ENCODE measurements at places on chromosomes 6 and 20.

DNA sequence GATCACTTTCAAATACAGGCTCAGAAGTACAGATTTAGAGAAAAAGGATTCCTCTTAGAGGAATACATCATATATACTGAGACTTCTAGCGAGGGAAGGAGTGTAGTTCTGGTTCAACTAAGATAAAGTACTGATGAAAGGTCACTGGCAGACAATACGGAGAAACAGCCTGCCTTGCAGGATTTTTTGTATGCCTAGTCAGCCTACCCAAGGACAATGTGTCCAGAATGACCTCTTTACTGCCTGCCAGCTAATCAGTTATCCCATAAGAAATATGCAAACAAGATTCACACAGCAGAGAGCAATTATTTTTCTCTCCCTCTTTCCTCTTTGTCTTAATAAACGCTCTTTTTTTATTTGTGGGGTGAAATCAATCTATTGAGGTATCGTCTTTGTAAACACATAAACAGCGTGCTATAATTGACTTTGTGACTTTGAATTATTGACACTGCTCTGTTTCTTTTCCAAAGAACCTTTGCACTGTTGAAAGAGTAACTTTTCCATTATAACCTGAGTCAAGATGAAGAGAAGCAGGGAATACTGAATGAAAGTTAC lies 1.4 kb upstream of the TSPYL4 start:
- no peak for DNase-seq

DNA sequence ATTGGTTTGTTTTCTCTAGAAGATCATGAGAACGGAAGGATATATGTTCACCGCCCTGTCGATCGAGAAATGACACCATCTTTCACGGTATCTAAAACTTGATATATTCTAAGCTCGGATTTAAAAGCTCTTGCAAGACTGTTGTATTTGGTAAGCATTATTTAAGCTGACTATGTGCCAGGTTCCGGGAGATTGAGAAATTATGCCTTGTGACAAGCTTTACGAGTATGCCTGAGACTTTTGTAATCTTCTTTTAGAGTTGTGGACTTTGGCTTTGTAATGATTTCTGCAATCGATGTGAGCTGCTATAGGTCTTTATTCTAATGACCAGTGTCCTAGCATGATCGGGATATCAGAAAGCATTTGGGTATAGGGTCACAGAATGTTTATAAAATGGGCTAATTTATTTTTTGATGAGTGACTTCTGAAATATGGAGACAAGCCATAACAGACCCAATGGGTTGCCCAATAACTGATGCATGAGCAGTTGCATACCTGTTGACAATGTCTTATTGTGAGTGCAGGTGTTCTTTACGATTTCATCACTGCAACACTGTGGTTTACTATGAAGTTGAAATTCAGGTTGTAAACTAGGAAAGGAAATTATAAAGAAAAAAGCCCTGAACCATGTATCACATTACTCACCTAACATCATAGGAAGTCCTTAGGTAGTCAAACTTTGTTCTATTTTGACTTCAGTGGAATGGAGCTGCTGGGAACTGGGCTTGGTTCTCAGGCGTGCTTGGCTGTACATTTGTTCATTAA lies 14.0 kb downstream of the CDH26 start:
- DNase-seq: no peak

DNA sequence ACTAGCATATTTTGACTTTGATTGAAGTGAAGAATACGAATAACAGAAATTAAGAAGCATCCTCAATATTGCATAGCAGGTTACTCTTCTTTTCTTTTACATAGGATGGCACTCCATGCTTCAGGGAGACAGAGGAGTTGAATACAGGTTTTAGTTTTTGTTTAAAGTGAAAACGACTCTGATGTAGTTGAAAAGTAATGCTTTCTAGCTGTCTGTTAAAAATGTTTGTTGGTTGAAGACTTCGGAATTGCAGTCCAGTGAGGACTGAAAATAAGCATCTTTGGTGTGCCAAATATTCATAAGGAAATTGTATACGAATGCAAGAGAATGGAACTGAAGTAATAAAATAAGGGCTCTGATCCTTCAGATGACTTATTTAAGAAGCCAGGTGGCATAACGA lies 618 bp upstream of the SLC16A10 start:
- no peak for DNase-seq

DNA sequence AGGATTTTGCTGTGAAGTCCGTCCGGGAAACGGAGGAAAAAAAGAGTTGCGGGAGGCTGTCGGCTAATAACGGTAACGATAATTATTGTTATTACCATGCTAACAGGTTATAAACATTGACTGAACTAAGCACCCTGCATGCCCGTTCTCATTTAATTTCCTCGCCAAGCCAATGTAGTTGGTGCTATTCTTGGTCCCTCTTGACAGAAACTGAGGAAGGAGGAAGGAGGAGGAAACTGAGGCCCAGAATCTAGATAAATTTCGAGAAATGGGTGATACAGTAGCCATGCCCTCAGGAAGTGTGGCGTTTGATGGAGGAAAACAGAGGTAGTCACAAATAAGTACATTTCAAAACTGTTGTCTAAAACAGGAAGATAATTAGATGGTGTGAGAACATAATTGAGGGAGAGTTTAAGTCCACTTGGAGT lies 474 bp downstream of the TPX2 start:
- DNase-seq: no peak

DNA sequence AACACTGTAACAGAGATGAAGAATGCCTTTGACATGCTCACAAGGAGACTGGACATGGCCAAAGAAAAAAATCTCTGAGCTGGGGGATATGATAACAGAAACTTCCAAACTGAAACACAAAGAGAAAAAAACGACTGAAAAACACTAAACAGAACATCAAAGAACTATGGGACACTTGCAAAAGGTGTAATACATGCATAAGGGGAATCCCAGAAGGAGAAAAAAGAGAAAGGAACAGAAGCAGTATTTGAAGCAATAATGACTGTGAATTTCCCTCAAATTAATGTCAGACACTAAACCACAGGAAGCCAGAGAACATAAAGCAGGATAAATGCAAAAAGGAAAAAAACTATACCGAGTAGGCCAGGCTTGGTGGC lies 117.4 kb upstream of the ARID1B start:
- no peak for DNase-seq

DNA sequence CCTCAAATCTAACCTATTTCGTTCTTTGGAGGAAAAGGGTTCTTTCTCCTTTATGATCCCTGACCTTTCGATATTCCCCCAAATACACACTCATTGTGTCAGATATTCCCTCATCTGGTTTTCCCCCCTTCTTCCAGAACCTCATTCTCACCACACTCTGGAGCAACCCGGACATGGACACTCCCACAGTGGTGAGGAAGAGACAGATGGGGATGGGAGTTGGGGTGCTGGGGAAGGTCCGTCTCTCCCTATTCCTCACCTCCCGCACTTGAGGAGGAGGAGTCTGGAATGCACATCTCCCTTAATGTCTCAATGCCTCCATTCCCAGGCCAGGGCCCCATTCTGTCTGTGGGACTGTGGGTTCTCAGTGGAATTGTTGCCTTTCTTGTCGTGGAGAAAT lies 1.3 kb downstream of the SLC39A7 start:
- no peak for DNase-seq

GRCh38 chr6:38283734-38284362 lies 355.9 kb downstream of the BTBD9 start:
- DNase-seq: no peak

DNA sequence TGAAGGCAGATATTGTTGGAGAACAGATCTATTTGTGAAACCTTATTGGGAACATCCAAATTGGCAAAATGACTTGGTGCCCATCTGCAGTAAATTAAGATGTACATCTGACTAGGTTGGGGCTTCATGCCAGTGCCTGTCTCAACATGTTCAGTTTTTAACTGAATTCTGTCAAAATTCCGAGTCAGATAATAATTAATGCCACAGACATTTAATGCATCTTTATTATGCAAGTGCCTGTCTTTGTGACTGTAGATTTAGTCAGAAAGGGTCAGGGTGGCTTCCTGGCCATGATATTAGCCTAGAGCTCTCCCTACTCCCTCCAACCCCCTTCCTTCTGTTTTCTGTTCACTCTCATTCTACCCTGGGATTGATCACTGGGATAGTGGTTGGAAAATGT lies 199.3 kb upstream of the FLRT3 start:
- DNase-seq: no peak

- no peak for DNase-seq
These were observed 2.0 kb downstream of the TRAF3IP2 start for GRCh38 chr6:111603685-111604084.

DNA sequence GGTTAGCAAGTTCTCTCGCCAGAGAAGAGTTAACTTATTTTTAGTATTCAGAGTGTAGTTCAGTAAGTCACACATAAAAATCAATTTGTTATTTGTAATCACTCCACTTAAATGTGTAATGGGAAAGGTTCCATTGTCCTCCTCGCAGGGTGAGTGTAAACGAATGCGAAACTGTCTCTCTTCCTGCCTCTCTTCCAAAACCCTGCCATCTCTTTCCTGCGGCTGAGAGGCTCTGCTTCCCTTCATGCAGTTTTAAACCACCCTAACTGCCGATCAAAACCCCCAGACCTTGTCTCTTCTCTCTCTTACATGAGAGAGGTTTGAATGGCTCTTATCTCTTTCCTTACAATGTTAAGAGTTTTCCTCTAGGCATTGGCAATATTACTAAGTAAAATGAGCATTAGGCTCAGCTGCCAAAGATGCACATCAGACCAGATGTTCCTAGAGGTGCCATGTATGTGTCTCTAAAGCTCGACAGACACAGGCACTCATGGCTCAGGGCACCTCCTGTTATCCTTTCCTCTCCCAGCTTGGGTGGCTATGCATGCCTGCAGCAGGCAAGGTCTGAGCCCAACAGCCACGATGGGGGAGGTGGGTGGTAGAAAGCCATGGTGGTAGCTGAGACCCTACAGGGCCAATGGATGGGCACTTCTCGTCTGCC lies 91.2 kb downstream of the JARID2 start:
- DNase-seq: no peak

DNA sequence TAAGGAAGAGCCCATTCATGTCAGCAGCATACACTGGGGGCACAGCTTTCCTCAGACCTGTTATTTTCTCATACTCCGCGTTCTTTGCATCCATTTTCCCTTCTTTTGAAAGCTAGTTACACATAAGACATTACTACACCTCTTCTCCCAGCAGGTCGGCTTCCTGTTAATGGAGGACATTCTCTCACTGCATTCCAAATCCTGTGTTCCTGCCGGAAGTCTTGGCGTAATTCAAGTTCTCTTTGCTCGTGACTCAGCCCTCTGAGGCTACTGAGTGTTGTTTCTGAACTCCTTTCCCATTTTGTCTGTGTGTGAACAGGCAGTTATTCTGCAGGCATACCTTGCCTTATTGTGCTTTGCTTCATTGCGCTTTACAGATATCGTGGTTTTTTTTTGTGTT lies 97.5 kb upstream of the ZBTB24 start:
- DNase-seq: no peak

- DNase-seq: no peak
These were observed 136.9 kb downstream of the PREX1 start for GRCh38 chr20:48690888-48691287.

GRCh38 chr6:87514831-87515230 lies 42.1 kb downstream of the SLC35A1 start:
- no peak for DNase-seq

DNA sequence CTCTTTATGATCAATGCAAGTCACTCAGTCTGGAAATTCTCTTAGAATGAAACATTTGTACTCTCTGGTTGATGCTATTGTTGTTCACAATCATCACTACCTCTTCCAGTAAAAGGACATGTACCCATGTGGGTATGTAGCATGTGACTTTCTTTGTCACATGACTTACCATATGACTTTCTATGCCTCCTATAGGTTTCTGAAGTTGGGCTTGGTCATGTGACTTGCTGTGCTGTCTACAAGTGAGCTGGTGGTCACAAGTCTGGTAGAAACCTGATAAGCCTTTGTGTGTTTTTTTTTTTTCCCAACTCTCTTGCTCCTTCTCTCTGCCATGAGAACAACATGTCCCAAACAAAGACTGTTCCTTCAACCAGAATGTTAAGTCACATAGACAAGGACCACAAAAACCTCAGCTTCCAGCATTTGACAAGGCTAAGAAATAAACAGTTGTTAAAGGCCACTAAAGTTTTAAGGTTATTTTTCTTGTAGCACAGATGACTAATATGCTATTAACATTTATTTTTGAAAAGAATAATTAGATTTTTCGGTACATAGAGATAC lies 379.2 kb upstream of the SLC35B3 start:
- no peak for DNase-seq

DNA sequence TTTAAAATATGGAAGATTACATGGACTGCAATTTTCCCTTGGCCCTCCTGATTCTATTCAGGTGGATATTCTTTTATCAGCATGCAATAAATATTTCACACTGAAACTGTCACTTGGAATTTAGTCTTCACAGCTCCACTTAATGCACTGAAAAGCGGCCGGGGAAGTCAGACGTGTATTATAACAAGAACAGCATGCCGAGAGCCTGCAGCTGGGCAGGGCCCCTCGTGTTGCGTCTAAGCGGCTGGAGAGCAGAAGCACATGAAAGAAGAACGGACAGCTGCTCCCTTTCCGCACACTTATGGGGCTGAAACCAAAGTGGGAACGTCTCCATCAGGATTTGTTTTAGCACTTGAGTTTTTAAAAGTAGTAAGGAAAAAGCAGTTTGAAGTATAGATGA lies 57.2 kb downstream of the LYRM4 start:
- no peak for DNase-seq

- DNase-seq: no peak
These were observed 573.3 kb downstream of the PKHD1 start for GRCh38 chr6:51513891-51514747.

DNA sequence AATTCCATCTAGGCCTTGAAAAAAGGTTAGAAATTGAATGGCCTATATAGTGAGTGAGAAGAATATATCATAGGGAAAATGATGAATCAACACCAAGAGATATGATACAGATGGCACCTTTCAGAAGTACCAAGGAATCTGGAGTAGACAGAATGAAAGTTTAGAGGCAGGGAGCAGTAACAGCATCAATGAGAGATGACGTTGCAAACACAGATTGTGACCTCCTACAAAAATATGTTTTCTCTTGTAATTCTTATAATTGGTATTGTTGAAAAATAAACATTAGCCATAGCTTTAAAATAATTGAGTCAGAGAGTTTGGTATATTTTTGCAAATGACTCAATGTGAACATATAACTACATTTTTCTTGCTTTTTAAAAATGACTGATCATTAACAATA lies 1223.1 kb upstream of the GJE1 start:
- DNase-seq: no peak

DNA sequence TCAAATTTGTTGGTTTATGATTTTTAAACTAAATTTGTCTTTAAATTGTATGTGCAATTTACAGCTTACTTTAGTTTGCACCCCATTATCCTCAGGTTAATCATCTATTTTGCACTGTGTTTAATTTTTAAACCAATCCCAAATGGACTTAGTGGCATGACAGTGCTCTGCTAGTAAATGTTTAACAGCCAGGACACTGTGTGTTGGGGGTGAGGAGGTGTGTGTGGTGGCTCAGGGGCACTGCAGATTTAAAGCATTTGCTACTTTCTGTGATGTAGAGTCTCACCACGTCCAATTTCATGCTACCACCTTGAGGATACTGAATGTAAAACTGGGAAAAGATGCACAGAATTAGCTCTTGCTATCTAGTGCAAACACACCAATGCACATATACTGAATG lies 225.7 kb downstream of the HAO1 start:
- no peak for DNase-seq
